ENCODE measurements at places on chromosomes 6 and 20.

DNA sequence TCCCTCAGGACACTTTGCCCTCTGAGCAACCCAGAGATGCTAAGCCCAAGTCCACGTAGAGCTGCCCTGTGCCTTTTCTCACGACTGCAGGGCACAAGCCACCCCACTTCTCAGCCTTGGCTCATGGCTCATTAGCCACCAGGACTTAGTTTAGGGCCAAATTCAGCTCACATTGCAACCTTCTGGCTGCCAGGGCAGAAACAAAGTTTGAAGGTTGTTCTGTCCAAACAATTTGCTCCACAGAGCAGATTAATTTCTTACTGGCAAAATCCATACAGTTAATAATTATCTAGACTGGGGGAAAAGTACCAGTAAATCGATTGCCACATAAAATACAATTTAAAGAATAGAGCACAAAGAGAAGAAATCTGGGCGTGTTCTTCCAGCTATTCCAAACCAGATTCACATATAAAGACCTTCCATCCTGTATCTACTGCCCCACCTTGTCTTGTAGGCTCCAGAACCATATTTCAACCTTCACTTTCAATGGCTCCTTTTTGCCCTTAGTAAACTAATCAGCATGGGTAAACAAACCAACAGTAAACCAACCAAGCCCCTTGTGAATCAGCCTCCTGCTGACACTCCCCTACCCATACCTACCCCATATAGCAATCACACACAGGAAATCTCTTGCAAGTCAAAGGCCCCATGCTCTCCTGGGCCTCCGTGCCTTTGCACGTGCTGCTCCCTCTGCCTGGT, 101.9 kb downstream of the QRSL1 start:
- no peak for DNase-seq

DNA sequence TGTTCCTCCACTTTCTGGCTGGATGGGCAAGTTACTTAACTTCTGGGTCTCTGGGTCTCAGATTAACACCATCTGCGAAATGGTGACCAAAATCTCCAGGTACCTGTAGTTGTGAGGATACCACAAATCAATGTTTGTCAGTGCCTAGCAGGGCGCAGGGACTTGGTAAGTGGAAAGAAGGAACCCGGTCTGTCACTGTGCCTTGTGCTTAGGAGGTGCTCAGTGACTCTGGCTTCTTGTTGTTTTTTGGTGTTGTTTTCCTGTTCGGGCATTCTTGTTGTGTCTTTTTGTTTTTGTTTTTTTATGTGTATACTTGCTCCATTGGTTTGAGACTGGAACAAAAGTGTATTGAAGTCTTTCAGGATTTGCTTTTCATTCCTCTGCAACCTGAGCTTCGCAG, 17.8 kb downstream of the TM9SF4 start:
- no peak for DNase-seq

- DNase-seq: no peak
Measured at GRCh38 chr20:52207020-52207810, 15.6 kb upstream of the ZFP64 start.

- DNase-seq: peak; percentile 69
Measured at GRCh38 chr6:106360410-106360988, at the start of gene CRYBG1. TSS of gene CRYBG1 (plus strand) at chr6:106360717. CDS start at chr6:106360909, 192 bp downstream.

GRCh38 chr6:37048851-37049757, 43.6 kb downstream of the FGD2 start:
- no peak for DNase-seq

DNA sequence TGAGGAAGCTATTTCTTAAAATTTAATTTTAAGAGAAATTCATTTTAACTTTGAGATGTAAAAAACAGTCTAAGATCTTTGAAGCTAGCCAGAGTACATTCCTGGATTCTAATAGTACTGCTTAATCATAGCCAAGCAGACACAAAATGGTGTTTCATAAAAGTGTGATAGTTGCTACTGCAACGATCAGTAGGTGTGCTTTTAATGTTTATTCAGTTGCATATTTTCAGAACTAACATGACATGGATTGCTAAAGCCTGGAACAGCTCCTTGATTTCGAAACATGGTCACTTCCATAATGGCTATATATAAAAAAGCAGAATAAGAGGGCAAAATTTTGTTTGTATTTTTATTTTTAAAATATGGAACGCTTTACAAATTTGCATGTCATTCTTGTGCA, 35.5 kb downstream of the SESN1 start:
- DNase-seq: no peak

- no peak for DNase-seq
Measured at GRCh38 chr6:2450546-2450945, 205.1 kb upstream of the GMDS start.

DNA sequence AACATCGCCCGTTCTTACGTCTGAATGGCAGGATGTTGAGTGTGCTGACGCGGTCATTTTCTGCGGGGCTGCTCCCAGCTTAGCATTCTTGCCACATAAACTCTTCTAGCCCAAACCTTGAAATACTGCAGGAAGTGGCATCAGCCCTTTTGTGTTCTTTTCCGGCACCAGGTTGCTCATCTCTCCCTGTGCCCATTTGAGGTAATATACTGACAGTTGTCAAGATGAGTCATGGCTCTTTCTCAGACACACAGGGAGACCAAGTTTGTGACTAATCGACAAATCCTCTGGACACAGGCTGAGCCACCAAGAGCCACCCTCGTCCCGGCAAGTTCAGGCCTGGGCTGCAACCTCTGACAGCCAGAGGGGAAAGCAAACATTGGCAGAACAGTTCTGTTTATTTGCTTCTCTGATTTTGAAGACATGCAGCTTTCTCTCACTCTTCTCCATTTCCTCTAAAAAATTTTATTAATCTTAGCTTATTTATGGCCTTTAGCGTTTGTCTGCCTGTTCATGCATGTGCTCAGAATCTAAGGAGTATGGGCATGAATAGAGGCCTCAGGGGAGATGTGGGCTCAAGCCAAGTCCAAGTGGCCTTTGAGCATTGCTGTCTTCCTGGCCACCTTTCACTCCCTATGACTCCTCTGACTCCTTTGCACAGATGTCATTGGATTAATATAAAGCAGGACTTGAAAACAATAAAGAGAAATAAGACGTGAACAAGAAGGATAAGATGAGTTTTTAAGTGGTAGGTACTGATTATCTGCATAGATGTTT, 328.2 kb upstream of the JAG1 start:
- no peak for DNase-seq

- DNase-seq: no peak
Measured at GRCh38 chr6:15621203-15622044, 41.4 kb downstream of the DTNBP1 start.

DNA sequence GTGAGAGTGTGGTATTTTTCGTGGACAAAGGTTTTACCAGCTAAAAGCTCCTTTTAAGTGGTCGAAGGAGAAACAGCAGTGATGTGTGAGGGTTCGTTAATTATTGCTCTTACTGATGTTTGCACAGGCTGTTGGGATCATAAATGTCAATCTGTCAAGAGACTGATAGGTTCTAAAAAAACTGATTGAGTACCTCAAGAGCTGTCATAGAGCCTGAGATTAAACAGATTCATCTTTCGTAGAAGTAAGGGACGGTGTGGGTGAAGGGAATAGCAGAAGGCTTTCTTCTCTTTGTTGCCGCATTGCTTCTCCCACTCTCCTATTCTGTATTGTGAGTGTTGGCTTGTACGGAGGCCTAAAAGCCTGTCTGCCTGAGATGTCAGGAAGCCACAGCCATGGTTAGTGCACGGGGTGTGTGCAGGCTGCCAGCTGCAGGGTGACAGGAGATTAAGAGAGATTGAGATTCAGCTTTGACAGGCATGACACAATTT, 291.0 kb downstream of the ZFAND3 start:
- DNase-seq: no peak

GRCh38 chr20:13270211-13270610, 49.1 kb downstream of the ISM1 start:
- DNase-seq: no peak

DNA sequence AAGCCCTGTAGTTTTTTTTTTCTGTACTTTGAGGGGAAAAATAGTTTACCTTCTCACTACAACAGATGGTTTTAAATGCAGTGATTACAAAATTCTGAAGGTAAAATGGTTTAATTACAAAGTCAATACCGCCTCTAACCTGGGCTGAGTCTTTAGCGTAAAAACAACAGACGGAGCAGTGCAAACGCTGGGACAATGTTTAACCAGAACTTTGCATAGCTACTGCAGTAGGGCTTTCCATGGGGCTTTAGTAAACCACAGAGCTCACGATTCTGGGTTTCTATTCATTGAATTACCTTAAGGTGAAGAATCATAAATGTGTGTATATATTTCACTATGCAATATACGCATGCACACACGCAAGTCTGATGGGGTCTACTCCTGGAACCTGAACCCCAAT, 77.9 kb downstream of the RFX6 start:
- DNase-seq: no peak

DNA sequence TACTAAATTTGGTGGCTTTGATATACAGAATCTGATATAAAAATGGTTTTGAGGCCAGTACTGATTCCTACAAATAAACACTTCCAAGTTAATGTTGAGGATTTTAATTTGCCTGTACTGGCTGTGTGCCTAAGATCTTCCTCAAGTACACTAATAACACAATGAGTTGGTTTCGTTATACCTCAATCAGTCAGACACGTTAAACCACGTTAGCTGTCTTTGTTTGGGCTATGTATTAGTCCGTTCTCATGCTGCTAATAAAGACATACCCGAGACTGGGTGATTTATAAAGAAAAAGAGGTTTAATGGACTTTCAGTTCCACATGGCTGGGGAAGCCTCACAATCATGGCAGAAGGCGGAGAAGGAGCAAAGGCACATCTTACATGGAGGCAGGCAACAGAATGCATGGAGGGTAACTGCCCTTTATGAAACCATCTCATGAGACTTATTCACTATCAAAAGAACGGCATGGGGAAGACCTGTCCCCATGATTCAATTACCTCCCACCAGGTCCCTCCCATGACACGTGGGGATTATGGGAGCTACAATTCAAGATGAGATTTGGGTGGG, 46.2 kb downstream of the NT5E start:
- no peak for DNase-seq

GRCh38 chr6:27892649-27893058, 19.5 kb downstream of the OR2B2 start:
- no peak for DNase-seq

- no peak for DNase-seq
Measured at GRCh38 chr20:36607586-36608387, 2.2 kb downstream of the RAB5IF start.

DNA sequence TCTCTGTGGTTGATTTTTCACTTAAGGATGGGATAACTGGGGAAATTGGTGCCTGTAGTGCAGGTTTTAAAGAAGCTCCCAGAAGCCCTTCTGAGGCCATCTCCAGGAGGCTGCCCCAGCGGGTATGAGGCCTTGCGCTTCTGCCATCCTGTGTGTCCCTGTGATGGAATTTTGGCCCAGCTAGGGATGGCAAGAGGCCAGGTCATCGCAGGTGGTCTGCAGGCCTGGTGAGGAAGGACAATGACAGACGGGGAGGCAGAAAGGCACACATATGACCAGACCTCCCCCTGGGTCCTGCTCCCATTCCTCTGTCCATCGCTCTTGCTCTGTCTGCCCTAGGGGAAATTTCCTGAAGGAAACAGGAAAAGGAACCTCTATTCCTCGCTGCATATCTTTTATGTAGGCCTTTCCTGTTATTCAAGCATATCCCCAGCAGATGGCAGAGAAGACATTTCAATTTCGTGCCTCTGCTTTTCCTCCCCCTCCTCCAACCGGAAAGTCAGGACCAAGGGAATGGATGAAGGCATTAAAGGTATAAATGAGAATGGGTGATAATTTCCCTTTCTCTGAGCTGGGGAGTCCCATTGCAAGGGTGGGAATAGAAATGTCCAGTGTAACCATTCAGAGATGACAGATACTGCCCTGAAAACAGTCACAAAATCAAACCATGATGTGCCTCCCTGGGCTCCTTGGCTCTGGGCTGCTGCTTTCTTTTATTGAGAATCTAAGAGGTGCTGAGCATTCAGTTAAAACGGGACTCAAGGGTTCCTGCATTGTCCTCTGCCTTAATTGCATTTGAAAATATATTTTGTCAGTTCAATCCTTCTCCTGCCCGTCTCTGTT, 17.6 kb upstream of the HLA-F start:
- DNase-seq: no peak

- no peak for DNase-seq
Measured at GRCh38 chr20:53609491-53610445, 16.1 kb upstream of the ZNF217 start.

- no peak for DNase-seq
Measured at GRCh38 chr20:51560550-51561307, 18.2 kb upstream of the NFATC2 start.

DNA sequence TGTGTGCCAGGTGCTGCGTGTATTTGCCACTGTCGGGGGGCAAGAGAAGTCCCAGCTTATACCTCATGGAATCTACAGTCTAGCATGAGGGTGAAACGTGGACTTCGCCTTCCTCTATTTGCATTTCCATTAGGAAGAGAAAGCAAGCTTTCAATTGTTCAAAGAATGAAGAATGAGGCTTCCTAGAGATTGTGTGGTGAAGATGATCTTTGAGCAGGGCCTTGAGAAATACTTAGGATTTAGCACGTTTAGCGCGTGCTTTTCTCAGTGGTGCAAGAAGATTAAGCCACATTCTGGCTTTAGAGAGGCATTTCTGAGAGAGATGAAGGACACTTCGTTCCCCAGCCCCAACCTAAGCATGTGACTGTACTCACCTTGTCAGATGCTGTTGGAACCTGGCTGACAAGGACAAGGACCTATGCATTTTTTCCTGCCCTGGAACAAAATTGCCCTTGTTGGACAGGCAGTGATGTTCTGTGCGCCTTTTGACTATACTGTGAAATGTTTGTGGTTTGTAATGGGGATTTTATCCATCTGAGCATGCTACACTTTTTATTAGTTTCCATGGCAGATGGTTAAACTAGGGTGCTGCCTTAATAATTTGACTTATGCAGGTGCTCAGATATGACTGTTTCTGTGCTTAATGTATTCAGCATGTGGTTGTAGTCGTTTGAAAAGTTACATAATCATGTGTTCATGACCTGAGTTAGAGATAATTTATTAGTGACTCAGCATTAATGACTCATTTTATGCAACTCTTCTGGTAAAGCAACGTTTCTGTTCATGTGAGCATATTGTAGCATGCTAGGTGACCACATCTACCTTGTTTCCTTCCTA, 10.7 kb downstream of the TULP4 start:
- no peak for DNase-seq

GRCh38 chr6:108608453-108609275, 47.9 kb downstream of the FOXO3 start:
- no peak for DNase-seq
